NCI-H1048 (cell line): ENCODE measurements at places on chromosomes 5 and 9.

DNA sequence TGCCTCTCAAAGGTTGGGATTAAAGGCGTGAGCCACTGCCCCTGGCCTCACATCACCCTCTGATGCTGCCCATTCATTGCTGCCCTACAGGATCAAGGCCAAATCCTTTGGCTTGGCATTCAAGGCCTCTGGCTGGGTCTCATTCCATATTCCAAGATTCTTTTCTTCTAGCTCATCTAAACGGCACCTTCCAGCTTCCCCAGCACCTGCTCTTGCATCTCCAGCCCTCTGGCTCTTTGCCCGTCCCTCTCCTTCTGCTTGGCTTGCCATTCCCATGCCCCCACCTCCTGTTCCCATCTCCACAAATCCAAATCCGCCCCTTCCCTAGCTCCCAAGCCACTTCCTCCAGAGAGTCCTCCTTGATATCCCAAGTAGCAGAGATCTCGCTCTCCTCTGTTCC is 33.1 kb downstream of the CORO2A start:
- no peak for DNase-seq

DNA sequence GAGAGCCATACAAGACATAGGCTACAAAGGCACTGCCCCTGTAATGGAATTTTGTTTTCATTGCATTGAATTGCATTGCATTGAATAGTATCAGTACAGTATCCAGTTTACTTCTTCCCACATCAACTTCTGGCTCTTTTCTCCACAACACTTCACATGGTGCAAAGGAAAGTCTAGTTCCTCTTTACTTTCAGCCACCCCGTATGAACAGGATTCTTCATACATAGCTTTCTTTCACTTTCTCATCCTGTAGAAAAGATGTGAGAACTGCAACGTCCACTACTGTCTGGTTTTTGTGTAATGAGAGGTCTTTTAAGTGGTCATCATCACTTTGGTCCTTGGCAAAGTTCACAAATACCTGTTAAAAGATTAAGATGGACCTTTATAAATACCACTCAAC is 20.2 kb downstream of the NIPSNAP3B start:
- no peak for DNase-seq

- no peak for DNase-seq
Measured at GRCh38 chr9:91243029-91243428, 118.7 kb downstream of the AUH start.

GRCh38 chr9:95004411-95005277 is 278.1 kb downstream of the AOPEP start:
- DNase-seq = peak; percentile 14

DNA sequence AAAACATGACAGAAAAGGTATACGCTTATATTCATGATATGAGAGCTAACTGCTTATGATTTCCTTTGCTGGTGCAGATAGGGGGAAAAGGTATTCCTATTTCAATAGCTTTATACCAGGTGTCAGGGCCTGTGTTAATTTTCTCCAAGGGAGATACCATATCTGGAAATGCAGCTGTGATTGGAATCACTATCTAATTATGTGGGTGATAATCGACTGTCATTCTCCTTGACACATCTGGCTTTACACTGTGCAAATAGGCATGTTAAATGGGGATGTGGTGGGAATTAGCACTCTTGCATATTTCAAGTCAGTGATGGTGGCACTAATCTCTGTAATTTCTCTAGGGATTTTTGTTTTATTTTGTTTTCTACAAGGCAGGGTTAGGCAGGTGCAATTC is 611.1 kb downstream of the CDH9 start:
- no peak for DNase-seq

- no peak for DNase-seq
Measured at GRCh38 chr5:147882586-147883313, 4.2 kb downstream of the SCGB3A2 start.

GRCh38 chr9:123365287-123365880 is 9.4 kb downstream of the CRB2 start:
- no peak for DNase-seq

DNA sequence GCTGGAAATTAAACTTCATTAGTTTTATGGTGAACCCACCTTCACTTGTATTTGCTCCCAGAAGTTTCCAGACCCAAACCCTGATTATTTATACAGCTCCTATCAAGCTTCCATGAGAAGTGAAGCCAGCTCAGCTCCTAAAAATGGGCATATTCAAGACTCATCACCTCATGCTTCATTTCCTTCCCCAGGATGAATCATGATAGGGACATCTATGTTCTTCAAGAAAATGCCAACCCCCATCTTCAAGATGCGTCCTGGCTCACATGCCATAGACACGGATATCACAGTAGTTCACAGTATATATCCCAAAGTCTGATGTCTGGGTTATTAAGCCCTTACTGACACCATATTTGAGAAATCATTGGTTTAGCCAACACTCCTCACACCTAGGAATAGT is 217.6 kb downstream of the NPR3 start:
- DNase-seq = no peak

- DNase-seq = no peak
Measured at GRCh38 chr5:22431840-22432239, 421.3 kb downstream of the CDH12 start.
